Stimulated activated CD4-positive, alpha-beta T cell treated with anti-CD3 and anti-CD28 coated beads, Interleukin-2, amount 100 ng/mL, for 24 hours (primary cell): ENCODE measurements at places on chromosomes 4 and X.

- no peak for DNase-seq
Observed at GRCh38 chr4:119692001-119692400, 63.4 kb upstream of the PDE5A start.

DNA sequence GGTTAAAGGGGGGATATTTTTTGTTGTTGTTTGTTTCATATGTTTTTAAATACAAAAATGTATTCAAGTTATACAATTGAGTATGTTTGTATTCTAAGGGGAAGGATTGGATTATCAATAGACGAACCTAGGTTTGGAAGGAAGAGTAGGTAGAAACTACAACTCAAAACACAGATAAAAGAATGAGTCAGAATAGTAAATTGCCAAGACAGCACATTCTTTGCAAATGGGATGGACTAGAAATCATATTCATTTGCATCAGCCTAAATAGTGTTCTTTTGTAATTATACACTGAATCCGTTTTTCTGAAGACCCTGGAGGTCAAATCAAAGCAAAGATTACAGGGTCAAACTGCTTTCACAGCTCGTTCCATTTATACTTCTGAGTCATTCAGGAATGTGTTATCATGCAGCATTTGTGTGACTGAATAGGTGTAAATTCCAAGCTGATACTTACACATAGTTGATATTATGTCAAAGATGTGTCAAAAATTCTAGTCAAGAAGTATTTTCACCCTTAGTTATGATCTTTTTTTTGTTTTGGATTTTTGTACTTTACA is 273.3 kb upstream of the FAT4 start:
- no peak for DNase-seq

GRCh38 chrX:50905334-50905733 is 5.2 kb upstream of the BMP15 start:
- peak; percentile 3 for DNase-seq

DNA sequence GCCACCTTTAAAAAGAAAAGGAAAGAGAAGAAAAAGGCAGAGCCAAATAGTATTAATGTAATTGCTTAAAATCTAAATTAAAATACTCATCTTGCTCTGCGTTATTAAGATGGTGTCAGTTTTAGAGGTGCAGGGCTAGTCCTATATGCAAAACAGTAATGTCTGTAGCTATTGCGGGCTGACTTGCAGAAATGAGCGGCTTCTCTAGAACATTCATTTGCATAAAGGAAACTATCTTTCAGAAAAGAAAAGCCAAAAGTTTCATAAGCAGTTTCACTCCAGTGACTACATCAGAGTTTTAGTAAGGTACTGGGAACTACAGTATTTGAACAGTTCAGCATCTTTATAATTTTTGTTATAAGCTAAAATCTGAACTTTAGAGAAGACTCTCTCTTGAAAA is 6.0 kb downstream of the SMAD1 start:
- DNase-seq: peak; percentile 22

DNA sequence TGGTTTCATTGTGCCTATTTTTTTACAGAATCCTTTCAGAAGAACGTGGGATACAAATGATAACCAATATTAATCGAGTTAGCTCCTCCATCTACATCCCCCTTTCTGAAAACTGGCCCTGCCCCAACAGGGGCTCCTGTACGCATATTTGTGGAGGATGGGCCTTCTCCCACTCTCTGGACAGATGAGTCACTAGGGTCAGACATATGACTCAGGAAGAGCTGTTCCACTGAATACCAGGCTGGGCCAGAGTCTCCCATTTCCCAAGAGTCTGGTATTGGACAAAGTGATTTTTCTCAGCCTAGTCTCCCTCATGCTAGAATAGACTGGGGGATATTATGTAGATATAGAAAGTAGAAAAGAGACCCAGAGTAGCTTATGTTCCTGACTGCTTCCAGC is 142.4 kb downstream of the TSPAN5 start:
- DNase-seq: no peak

DNA sequence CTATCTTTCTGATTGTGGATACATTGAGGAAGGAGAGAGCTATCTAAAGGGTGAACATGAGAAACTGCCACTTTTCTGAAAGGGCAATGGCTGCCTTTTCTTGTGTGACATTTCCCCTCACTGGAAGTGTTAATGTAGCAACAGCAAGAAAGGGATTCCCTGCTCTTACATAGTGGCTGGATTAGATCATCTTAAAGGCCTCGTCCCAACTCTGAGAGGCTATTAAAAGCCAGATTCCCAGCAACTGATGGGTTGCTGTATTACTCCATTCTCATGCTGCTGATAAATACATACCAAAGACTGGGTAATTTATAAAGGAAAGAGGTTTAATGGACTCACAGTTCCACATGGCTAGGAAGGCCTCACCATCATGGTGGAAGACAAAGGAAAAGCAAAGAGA is 33.7 kb upstream of the ADH7 start:
- no peak for DNase-seq

- DNase-seq: no peak
Observed at GRCh38 chrX:120672389-120672788, 42.5 kb upstream of the C1GALT1C1 start.

GRCh38 chr4:158949099-158949498 is 153.8 kb upstream of the RAPGEF2 start:
- DNase-seq: no peak

- no peak for DNase-seq
Observed at GRCh38 chr4:162497564-162498167, 333.9 kb upstream of the FSTL5 start.

DNA sequence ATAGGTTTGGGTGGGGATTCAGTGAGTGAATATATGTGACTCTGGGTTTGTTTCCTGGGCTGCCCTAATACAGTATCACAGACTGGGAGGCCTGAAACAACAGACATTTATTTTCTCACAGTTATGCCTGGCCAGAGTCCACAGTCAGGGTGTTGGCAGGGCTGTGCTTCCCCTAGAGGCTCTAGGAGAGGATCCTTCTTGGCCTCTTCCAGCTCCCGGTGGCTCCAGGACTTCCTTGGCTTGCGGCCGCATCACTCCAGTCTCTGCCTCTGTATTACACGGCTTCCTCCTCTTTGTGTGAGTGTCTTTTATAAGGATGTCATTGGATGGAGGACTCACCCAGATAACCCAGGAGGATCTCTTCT is 5.2 kb upstream of the JAKMIP1 start:
- DNase-seq: no peak

DNA sequence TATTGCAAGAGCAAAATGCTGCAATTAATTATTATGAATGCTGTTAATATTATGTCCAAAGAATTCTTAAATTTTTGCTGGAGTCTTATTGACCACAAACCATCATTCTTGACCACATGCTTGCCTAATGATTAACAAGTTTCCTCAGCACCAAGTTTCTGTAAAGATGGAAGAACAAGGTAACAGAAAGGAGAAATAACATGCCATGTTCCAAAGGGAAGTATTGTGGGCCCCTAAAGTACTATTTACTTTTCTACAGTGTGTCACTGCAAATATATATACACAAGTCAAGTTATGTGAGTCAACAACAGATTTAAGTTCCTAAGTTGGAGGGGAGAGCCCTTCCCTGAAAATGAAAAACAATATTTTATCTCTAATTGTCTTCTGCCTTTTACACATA is 20.6 kb downstream of the FAM47E start:
- no peak for DNase-seq

GRCh38 chrX:33725535-33726210 is 406.4 kb downstream of the FAM47A start:
- DNase-seq: no peak

DNA sequence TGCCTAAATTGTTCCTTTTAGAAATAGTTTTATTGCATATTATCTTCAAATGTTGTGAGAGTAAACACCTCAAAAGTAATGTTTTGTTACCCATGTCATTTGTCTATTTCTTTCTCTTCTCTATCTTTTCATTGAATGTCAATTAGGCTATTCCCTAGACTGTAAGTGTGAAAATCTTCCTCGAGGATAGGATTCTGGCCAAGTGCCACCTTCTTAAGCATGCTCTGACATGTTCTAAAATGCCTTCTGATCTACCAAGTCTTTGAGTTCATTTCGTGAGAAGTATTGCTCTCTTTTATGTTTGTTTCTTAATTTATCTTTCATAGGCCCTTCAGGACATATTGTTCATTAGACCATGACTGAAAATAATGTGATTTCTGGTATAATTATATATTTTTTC is 44.1 kb upstream of the TLL1 start:
- DNase-seq: no peak

DNA sequence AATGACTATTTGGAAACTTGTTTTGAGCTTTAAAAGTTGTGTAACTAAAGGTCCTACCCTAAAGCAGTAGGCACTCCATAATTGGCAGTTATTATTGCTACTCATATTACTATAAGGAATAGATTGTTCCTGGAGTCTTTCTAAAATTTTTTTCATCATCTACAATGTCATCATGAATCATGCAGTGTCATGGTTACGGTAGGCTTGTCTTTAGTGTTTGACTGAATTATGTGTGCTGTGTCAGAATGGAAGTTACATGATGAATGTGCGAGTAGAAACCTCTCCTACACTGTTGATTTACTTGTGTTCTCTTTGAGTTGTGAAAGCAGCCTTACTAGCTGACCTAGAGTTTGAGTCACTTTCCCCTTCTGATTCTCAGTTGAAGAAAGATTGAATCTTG is 1099.9 kb downstream of the RAPGEF2 start:
- DNase-seq: no peak

GRCh38 chrX:131752493-131753198 is 208.8 kb downstream of the OR13H1 start:
- no peak for DNase-seq

DNA sequence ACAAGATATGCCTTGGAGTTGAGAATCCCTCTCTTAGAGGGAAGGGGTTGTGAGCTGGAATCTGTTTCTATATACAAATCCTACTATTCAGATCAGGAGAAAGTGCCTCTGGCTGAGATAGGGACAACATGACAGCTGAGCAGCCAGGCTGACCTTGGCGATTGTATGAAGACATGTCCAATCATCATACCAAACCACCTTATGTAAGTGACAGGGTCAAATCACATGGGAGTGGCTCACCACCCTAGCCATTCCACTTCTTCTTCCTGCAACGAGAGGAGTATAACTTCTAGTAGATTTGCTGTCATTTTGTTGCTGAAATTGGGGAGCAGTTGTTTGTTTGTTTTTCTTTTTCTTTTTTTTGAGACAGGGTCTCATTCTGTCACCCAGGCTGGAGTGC is 48.3 kb upstream of the TMEM150C start:
- DNase-seq: no peak

DNA sequence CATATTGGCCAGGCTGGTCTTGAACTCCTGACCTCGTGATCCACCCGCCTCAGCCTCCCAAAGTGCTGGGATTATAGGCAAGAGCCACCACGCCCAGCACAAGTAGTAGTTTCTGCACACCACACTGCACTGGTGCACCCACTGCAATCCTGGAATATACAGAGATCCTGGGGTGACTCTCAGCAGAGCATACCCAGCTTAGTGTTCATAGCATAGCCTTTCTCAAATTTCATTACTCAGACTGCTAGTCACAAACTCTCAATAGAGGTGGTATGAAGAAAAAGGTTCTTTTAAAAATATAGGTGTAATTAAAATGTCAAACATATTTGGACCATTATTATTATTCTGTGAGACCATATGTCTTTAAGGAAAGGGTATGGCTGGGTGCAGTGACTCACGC is 6.2 kb upstream of the ARHGAP10 start:
- DNase-seq: no peak

DNA sequence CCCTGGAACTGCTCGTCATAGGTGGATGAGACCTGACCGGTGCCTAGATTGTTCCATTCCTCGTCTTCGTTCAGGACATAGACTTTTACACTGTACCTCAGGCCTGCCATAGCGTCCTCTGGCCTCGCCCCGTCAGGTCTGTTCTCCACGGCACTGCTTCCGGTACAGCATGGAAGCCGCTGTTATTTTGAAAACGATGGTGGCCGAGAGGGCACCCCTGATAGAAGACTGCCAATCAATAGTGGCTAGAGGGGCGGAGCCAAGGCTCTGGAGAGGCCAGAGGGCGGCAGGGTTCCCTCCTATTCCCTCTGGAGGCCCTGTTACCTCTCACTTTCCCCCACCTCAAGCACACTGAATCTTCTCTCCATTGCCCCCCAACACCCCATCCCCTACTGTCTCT is at the start of gene PPP4R3C:
Gene PPP4R3C (minus strand): TSS at position 155 of the 400 bp plus-strand sequence. CDS start 45 bp downstream, at position 110.
- DNase-seq: no peak

DNA sequence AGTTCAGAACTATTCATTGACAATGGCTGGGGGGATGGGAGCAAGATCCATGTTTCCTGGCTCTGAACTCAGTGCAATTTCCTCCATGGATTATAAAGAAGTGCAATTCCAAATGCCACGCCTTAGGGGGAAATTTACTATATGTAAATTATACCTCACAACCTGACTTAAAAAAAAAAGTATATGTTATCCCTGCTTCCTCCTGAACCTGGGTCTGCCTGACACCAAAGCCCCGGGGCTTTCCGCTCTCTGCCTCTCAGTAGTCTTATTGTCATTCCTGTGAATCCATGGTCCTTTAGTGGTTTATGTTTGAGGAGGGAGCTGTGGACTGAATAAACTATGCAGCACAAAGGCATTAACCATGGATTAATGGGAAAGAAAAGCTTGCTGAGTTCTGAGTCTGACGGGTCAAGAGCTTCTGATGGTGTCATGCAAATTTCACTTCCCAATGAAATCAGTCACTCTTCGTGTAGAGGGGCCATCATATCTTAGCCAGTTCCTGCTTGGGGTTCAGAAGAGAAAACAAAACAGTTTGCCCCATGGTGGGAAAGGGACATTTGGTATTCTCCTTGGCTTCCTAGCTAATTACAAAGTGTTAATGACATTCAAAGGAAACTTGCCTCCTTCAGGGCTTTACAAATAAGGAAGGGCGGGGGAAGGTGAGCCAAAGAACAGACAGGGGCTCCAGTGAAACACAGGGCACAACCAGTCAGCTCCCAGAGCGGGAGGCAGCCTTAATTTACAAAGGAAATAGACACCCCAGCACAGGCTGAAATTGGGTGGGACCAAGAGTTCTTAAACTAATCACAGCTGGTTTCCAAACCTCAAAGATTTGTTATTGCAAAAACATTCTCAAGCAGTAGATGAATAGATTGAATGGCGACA is 14.3 kb downstream of the FAM9C start:
- DNase-seq: no peak

DNA sequence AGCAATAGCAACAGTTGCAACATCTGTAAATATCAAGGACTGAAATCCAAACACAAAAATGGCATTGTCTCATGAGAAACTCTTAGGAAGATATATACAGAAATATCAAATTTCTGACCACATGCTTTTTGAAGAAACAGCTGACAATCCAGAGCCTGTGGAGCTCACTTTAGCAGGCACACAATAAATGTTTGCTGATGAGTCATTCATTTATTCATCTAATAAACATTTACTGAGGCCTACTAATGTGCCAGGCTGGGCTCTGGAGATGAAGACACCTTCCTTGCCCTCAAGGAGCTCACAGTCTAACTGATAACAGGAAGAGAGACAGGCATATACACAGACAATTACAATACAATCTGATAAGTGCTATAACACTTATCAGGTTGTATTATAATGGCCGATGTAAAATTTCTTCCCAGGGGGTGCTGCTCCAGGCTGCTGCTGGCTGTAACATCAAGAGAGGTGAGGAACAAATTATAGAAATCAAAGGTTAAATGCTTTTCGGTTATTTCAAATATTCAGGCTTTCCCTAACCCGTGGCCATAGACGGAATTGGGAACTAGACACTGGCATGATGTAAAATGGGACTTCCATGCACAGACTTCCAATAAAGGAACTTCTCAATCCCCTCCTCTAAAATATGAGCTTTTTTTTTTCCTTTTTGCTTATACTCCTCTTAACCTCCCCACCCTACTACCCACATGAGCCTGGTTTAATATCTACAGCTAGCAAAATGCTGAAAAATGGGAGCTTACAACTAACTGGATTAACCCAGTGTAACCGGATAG is 16.8 kb upstream of the ZCCHC13 start:
- DNase-seq: no peak

- DNase-seq: no peak
Observed at GRCh38 chr4:165723051-165723795, 149.8 kb upstream of the TLL1 start.
